Left cardiac atrium (tissue), 4 donors: ENCODE measurements at places on chromosomes 7 and 10.
A peak's percentile ranks its signal among the peaks of the same experiment; 100 is the strongest.

- no peak for DNase-seq
These were observed 15.4 kb downstream of the PTEN start for GRCh38 chr10:87878664-87879459.

- no peak for DNase-seq
These were observed 6.9 kb downstream of the BAZ1B start for GRCh38 chr7:73515178-73515577.

DNA sequence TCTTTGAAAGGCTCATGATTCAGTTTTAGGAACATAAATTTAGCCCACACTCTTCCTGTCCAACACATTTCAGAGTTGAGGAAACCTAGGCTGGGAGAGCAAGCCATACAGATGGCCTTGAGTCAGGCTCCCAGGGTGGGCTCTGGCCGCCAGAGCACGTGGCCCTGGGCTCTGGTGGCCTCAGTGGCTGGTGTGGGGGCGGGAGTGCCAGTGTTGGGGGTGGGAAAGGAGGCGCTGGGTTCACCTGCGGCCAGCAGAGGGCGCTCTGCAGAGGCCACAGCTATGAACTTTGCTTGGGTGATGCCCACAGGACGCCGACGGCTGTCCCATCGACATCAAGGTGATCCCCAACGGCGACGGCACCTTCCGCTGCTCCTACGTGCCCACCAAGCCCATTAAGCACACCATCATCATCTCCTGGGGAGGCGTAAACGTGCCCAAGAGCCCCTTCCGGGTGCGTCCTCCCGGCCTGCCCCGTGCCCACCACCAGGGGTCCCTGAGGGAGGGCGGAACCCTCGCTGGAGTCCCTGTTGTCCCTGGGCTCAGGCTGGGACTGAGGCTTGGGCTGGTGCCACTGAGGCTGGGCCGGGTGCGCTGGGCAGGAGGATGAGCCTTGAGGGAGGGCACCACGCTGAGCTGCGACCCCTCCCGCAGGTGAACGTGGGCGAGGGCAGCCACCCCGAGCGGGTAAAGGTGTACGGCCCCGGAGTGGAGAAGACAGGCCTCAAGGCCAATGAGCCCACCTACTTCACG is 11.9 kb downstream of the FLNC start:
- no peak for DNase-seq

DNA sequence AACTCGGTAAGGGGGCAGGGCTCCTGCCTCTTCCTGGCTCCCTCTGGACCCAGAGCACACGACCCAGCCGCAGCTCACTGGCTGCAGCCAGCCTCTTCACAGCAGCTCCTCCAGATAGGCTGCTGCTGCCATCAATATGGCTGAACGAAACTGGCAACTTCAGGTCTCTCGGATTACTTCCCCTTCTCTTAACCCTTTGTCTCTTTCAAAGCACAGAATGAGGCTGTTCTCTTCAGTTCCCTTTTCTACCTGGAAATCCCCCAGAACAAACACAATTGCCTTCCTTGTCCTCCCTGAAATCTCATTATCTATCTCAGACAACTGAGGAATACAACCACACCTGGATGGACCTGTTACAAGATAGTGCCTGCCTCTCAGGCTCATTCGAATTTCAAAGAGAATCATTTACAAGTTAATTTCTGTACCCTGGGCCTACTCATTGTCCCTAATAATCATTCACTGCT is 193.4 kb upstream of the MBL2 start:
- DNase-seq: no peak

GRCh38 chr10:62075912-62076311 is 174.4 kb downstream of the ARID5B start:
- no peak for DNase-seq

DNA sequence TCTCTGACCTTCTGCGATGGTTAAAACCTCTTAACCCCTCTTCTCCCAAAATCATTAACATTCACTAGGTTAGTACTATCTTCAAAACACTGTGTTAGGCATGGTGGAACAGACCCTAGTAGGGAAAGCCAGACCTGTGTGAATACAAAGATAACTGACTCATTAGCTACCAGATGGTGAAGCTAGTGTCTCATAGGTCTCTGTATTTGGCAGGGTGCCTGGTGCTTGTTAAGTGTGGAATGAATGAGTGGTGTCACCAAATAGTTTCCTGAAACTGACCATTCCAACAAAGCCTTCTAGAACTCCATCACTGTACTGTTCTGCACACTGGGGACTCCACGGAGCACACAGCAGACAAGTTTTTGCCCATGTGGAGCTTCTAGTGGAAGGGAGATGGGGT is 27.7 kb upstream of the TM9SF3 start:
- DNase-seq: peak; percentile 39

- DNase-seq: peak; percentile 77
These were observed 22.6 kb downstream of the EPDR1 start for GRCh38 chr7:37942934-37943610.
